Stimulated activated CD8-positive, alpha-beta memory T cell treated with anti-CD3 and anti-CD28 coated beads, Interleukin-12 subunit alpha, Interleukin-12 subunit beta, amount 100 ng/mL, for 1 hour (primary cell): ENCODE measurements at places on chromosomes 6 and 20.

DNA sequence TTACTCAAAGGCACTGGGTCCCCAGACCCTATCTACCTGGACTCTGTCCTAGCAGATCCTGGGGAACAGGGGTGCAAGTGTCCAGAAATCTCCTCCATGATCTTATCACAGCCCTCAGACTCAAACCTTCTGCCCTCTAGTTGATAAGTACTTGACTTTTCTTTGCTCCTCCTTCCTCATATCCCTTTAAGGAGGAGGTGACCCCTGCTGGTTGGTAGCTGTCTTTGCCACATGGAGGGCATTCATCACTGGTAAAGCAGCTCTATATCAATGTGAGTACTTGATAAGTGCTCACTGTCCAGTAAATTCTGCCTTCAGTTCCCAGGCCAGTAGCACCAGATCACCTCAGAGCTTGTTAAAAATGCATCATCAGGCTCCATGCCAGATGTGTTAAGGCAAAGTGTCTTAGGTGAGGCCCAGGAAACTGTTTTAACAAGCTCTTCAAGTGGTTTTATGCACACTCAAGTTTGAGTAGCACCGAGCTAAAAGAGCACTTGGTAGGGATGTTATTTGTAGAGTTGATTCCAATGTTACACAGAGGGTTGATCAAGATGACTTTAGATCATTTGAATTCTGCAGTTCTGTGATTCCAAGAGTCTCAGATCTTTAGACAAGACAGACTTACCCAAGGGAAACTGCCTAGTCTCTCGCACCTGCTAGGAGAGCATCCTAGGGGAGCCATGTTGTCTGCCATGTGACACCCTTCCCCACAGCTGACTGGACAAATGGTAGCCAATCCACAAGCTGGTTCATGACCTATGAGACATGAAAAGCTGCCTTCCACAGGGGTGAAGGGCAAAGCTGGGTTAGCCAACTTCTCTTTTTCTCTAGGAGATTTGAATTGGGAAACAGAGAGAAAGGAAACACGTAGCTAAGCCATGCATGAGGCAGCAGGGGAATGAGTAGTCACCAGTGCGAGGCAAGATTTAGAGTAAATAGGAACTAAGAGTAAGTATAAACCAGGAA lies 18.6 kb downstream of the TREML2 start:
- DNase-seq = peak; percentile 33

GRCh38 chr6:101853231-101854085 lies 459.9 kb downstream of the GRIK2 start:
- DNase-seq = no peak

- no peak for DNase-seq
These were observed 84.6 kb downstream of the AK9 start for GRCh38 chr6:109606359-109606758.

- DNase-seq = peak; percentile 56
These were observed 38.1 kb downstream of the GNAS start for GRCh38 chr20:58890518-58891085.

DNA sequence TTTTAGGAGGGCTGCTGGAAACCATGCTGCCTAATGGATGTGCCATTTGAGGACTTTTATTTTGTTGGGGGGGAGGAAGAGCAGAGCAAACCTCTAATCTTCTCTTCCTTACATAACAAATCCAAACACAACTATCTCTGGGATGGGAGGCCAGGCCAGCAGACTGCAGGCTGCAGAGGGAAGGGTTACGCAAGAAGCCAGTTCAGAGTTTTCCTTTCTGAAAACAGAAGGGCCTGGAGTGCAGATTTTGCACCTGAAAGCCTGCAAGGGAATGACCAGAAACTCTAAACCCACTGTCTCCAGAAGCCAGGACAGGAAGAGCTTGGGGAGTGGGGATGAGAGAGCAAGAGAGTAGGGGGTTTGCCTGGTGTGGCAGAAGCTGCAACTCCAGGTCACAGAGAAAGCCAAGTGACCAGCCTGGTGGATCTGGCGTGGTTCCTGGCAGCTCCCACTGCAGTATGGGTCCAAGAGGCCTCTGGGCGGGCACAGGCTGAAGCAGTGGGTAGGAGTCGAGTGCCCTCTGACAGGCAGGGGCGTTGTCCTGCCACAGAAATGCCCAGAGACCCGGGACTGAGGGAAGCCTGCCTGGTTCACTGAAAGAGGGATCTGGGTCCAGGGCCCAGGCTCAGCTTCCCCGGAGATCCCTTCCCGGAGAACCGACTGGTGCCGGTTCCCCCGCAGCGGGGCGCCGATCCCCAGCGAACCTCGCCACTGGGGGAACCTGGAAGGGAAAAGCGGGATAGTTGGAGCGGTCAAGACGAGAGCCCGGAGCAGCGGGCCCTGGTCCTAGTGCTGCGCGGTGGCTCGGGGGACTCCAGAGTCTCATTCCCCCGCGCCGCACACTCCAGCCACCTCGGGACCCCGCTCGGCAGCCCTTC lies 6.7 kb downstream of the MAFB start:
- no peak for DNase-seq

- DNase-seq = no peak
These were observed 152.2 kb downstream of the BACH2 start for GRCh38 chr6:90144396-90144795.

GRCh38 chr6:104813552-104813951 lies 46.2 kb downstream of the HACE1 start:
- DNase-seq = no peak

DNA sequence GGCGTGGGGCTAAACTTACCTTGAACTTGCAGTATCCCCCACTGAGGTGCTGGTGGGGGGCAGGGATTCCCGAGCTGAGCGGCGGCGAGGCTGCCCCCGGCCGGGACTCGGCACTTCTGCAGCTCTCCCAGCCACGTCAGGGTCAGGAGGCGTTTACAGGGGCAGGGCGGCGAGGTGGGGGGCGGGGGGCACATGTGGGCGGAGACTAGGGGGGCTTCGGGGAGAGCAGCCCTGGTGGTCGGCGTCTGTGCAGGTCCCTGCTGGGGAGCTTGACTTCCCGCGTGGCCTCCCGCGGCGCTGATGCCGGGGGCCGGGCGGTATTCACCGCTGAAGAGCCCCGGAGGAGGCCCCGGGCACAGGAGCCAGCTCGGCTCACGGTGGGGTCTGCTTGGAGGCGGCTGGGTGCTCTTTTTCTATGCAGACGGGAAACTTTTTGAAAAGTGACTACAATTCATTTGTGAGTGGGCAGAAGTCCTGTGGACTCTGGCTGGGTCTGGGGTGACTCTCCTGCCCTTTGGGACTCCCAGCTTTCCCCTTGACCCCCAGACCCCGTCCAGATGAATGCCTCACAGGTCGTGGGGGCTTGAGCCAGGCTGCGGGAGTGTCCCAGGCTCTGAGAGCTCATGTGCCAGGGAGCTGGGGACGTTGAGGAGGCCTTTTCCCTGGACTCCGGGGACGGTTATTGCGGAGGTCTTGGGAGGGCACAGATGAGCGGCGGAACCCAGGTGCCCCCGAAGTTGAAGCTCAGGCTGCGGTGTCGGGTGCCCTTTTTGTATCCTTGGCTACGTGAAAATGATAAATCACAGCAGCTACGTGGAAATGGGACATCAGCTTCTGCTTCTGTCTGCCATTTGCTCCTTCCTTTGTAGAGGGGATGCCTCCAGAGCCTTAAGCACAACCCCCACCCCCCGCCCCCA lies 75.9 kb upstream of the GATA5 start:
- no peak for DNase-seq
